Naive thymus-derived CD4-positive, alpha-beta T cell (primary cell): ENCODE measurements at places on chromosomes 5 and 9. TPM values are rescaled to one million over a fixed set of nuclear protein-coding genes. Genes with fewer than 3 reads are reported as not detected.

DNA sequence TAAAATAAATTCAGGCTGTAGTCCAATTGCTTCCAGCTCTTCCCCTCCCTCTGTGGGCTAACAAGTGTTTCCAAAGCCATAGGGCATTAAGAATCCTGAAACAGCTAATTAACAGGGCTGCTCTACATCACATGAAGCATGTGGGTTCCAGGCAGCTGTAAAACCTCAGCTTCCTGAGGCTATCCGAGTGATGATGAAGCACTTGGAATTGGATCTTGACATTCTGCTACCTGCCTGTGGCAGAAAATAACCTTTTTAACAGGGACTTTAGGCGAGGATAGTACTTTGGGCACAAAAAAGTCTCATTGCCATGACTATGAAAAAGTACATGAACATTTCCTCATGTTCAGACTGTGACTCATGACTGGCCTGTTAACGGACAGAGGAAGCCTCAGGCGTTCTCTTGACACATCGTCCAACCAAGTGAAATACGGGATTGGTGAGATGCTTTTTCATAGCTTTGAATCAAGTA is 107.2 kb downstream of the PDE4D start:
- no peaks in the 10 kb centered on the region for H3K4me1 ChIP-seq
- no peak for DNase-seq
- no peaks in the 10 kb centered on the region for H3K27me3 ChIP-seq
- no peaks in the 10 kb centered on the region for H3K36me3 ChIP-seq

PCDH1 gene
- 0.53 TPM for total RNA-seq

- no peaks in the 10 kb centered on the region for H3K36me3 ChIP-seq
- H3K27ac ChIP-seq: no peak overlapping the region
- no peak overlapping the region for H3K4me3 ChIP-seq
- H3K27me3 ChIP-seq: no peaks in the 10 kb centered on the region
- DNase-seq: no peak
Observed at GRCh38 chr5:32559921-32560320, 25.4 kb upstream of the SUB1 start.

SHROOM1 gene
- total RNA-seq: 8.9 TPM

GABRA6 gene
- total RNA-seq: not detected

- H3K27ac ChIP-seq: no peak overlapping the region
- DNase-seq: no peak
- H3K4me1 ChIP-seq: no peaks in the 10 kb centered on the region
- no peak overlapping the region for H3K4me3 ChIP-seq
Observed at GRCh38 chr9:84935528-84936117, 266.1 kb downstream of the NTRK2 start.

GRCh38 chr5:157555037-157555640 is 20.4 kb downstream of the ADAM19 start:
- H3K4me1 ChIP-seq: no peaks in the 10 kb centered on the region
- no peak overlapping the region for H3K4me3 ChIP-seq
- no peak for DNase-seq
